ENCODE measurements at places on chromosomes 16 and 17. TPM values are rescaled to one million over a fixed set of nuclear protein-coding genes. Genes with fewer than 3 reads are reported as not detected.

Gene SLC52A1
- 0.37 TPM for total RNA-seq

Gene DHRS7C
- total RNA-seq = not detected

Gene MT1F
- 0.22 TPM for total RNA-seq

Gene GRB2
- total RNA-seq = 87.1 TPM

Gene EPN3
- not detected for total RNA-seq

Data from uterine smooth muscle cell (primary cell).